ENCODE measurements at places on chromosomes 1 and 21.

GRCh38 chr1:177035586-177035985, 128.9 kb downstream of the ASTN1 start:
- no peak for DNase-seq

GRCh38 chr1:11634365-11635192, 19.6 kb downstream of the FBXO2 start:
- DNase-seq = no peak

- DNase-seq = peak; percentile 92
Measured at GRCh38 chr1:19398309-19398760, 86.2 kb downstream of the SLC66A1 start.

- peak; percentile 94 for DNase-seq
Measured at GRCh38 chr1:51666478-51666877, 49.6 kb downstream of the OSBPL9 start.

GRCh38 chr1:5393146-5393545, 599.1 kb downstream of the NPHP4 start:
- no peak for DNase-seq

DNA sequence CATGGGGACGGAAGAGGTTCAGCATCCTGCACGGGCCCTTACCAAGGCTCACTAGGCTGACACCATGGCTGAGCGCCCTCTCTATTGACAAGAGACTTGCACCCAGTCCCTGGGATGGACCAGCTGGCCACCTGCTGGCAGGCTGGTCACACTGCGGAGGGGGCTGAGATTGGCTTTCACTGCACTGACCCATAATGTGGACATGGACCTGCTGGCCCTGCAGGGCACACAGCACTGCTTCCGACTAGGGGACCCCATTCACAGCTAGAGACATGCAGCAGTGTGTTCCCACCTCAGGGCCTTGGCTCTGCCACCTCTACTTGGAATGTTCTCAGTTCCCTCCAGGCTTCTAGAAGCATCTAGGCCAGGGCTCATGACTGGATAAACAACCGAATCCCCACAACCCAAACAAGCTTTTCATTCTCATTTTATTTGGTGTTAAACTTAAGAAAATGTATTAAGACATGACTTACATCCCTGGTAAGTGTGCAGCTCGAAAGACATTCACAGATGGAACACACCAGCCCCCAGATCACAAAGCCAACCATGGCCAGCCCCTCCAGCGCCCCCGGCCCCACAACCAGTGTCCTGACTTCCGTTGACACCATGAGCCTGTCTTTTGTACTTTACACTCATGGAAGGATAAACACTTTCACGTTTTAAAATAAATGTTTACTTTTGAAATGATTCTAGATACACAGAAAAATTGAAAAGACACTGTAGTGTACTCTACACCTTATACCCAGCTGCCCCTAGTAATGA, 9.3 kb upstream of the SRARP start:
- DNase-seq = peak; percentile 45

GRCh38 chr1:51728611-51729155, 111.8 kb downstream of the OSBPL9 start:
- no peak for DNase-seq

DNA sequence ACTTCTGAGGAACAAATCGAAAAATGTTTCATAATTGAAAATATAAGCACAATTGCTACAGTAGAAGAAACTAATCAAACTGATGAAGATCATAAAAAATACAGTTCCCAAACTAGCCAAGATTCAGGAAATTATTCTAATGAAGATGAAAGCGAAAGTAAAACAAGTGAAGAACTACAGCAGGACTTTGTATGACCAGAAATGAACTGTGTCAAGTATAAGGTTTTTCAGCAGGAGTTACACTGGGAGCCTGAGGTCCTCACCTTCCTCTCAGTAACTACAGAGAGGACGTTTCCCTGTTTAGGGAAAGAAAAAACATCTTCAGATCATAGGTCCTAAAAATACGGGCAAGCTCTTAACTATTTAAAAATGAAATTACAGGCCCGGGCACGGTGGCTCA, 30.6 kb downstream of the IFNAR1 start:
- DNase-seq = no peak

All from fibroblast of skin of right quadriceps (primary cell).